ENCODE measurements at places on chromosomes 6 and 20.

- no peak for DNase-seq
Observed at GRCh38 chr6:37260040-37260439, 2.1 kb upstream of the TMEM217 start.

GRCh38 chr6:27375613-27376079 lies 12.9 kb upstream of the ZNF391 start:
- DNase-seq = no peak

- DNase-seq = no peak
Observed at GRCh38 chr6:71533939-71534379, 245.3 kb downstream of the OGFRL1 start.

- DNase-seq = peak; percentile 72
Observed at GRCh38 chr20:57498425-57499400, 26.2 kb downstream of the CTCFL start.

- no peak for DNase-seq
Observed at GRCh38 chr20:34564833-34565232, 6.3 kb downstream of the MAP1LC3A start.

DNA sequence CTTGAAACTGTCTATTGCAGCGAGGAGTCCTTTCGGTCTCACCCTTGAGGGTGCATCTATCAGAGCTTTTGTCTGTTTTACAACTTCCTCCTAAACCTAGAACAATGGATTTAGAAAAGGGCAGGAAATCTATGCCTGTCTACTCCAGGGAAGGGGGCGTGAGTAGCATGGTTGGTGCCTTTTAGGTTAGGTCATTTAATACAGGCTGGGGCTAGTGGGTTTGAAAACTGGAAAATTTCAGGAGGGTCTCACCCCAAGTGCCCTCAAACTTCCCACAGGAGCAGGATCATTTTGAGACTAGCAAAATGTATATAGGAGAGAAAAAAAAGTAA lies 33.5 kb upstream of the BMP6 start:
- DNase-seq = peak; percentile 13

DNA sequence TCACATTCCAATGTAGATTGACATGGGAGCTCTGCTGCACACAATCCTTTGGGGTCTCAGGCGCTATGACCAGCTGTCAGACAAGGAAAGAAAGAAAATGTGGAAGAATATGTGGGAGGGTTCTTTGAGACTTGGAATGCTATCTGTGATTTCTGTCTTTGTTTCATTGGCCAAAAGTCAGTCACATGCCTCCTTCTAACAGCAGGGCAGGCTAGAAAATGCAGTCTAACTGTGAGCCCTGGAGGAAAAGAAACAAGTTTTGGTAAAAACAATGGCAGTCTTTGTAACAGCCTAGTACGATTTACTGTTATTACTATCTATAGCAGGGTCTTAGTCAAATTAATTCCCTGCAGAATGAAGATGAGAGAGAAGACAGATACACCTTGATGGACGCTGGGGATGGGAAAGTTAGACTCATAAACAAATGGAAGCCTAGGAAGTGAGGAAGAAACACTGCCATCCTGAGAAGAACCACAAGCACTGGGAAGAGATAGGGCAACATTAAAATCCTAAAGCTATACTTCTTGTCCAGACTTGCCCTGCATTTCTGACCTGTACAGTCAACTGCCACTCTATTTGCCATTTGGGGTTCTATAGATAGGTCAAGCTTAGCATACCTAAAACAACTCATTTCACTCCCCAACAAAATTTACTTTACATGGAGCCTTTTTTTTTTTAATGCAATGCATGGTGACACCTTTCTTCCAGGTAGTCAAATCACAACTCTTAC lies 833.0 kb downstream of the KIF16B start:
- DNase-seq = no peak
